ENCODE measurements at places on chromosomes 1 and 21. TPM values are rescaled to one million over a fixed set of nuclear protein-coding genes. Genes with fewer than 3 reads are reported as not detected.

Gene HRNR
- not detected for total RNA-seq

Gene TEDDM1
- total RNA-seq: not detected

Gene CYB5RL
- 7.0 TPM for total RNA-seq

Gene SDC3
- 201 TPM for total RNA-seq

Gene DMBX1
- total RNA-seq: not detected

Gene OR2L3
- not detected for total RNA-seq

Gene SEC16B
- total RNA-seq: 0.08 TPM

Gene TGFB2
- 22.1 TPM for total RNA-seq

Gene SFN
- 0.14 TPM for total RNA-seq

Gene COA7
- total RNA-seq: 22.7 TPM

Gene ANKRD34A
- 0.69 TPM for total RNA-seq

Gene ATP1A2
- total RNA-seq: 44.2 TPM

Gene LRRIQ3
- 0.81 TPM for total RNA-seq

Gene ATP6V0B
- total RNA-seq: 89.7 TPM

Gene CD34
- total RNA-seq: 0.36 TPM

Gene S100A7A
- not detected for total RNA-seq

Gene RPS27
- total RNA-seq: 3,620 TPM

Gene BEST4
- total RNA-seq: not detected

Gene MAP10
- not detected for total RNA-seq

Gene ANGPTL3
- total RNA-seq: not detected

All from SJCRH30 (cell line).